ENCODE measurements at places on chromosomes 6 and 20. TPM values are rescaled to one million over a fixed set of nuclear protein-coding genes. Genes with fewer than 3 reads are reported as not detected.

DNA sequence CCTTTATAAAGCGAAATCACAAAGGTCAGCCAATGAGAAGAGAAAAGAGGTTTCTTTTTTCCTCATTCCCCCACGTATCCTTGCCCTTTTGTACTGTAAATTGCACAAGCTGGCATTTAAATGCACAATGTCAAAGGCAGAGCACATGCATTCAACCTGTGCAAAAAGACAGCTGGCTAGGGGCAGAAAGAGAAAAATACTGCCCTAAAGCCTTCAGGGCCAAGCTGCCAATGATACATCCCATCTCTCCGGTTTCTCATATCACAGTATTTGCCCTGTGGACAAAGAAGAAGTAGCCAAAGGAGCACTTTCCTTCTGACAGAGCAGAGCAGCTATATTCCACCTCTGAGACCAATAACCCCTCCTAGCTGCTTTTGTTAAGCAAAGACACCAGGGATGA is 219.2 kb downstream of the TRDN start:
- no peaks in the 10 kb centered on the region for H3K36me3 ChIP-seq
- no peak overlapping the region for H3K4me3 ChIP-seq
- H3K27me3 ChIP-seq, result peaks cover 17% of the 10 kb centered on the region

- no peaks in the 10 kb centered on the region for H3K27me3 ChIP-seq
- no peak overlapping the region for H3K27ac ChIP-seq
- no peaks in the 10 kb centered on the region for H3K4me1 ChIP-seq
- peaks cover 15% of the 10 kb centered on the region for H3K36me3 ChIP-seq
- no peak overlapping the region for H3K4me3 ChIP-seq
Observed at GRCh38 chr6:43334466-43335095, 26.0 kb upstream of the CRIP3 start.

GRCh38 chr20:50980071-50980681 is 21.6 kb downstream of the MOCS3 start:
- H3K27me3 ChIP-seq, result no peaks in the 10 kb centered on the region
- no peak overlapping the region for H3K4me3 ChIP-seq
- H3K4me1 ChIP-seq, result peaks cover 40% of the 10 kb centered on the region
- no peak for DNase-seq
- H3K27ac ChIP-seq, result peak overlapping the region; percentile 94

DNA sequence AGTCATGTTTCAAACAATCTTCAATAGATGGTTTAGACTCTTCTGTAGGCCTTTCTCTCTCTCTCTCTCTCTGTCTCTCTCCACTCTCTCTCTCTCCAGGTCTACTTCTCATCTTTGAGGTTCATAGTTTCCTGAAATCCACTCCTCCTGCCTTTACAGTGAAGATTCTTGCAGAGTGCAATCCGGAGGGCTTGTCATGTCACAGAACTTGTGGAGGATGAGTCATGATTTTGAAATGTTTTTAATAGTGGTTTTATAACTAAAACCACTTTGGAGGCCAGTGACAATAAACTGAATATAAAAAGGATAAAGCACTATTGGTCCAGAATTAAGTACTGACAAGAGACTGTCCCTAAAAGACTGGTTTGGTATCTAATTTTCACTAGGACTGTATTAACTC is 156.3 kb downstream of the KIF6 start:
- no peaks in the 10 kb centered on the region for H3K27me3 ChIP-seq
- no peak for DNase-seq
- peaks cover 64% of the 10 kb centered on the region for H3K4me1 ChIP-seq

GRCh38 chr20:45934046-45934585 is 367 bp upstream of the PCIF1 start:
- H3K36me3 ChIP-seq, result peaks cover 14% of the 10 kb centered on the region
- H3K4me3 ChIP-seq, result peak overlapping the region; percentile 93
- peak overlapping the region; percentile 96 for H3K27ac ChIP-seq
- no peak for DNase-seq
- peaks cover 13% of the 10 kb centered on the region for H3K4me1 ChIP-seq
- H3K27me3 ChIP-seq, result no peaks in the 10 kb centered on the region

DNA sequence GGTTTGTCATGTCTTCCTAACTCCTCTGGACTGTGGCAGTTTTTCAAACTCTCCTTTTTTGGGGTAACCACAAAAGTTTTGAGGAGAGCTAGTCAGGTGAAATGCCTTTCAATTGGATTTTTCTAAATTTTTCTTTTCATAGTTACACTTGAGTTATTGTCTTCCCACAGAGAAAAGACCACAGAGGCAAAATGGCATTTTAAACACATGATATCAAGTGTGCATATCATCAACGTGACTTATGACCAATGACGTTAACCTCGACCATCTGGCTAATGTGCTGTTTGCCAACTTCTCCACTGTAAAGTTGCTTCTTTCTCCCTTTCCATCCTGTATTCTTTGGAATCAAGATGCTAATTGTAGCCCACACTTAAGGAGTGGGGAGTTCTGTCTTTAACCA is 41.3 kb upstream of the SNAP25 start:
- no peak for DNase-seq
- H3K27ac ChIP-seq, result no peak overlapping the region
- peaks cover 24% of the 10 kb centered on the region for H3K27me3 ChIP-seq
- no peak overlapping the region for H3K4me3 ChIP-seq

GRCh38 chr6:133326584-133326983 is 85.4 kb downstream of the EYA4 start:
- H3K4me3 ChIP-seq, result no peak overlapping the region
- peaks cover 3% of the 10 kb centered on the region for H3K36me3 ChIP-seq
- H3K27ac ChIP-seq, result no peak overlapping the region
- H3K4me1 ChIP-seq, result peaks cover 16% of the 10 kb centered on the region
- no peaks in the 10 kb centered on the region for H3K27me3 ChIP-seq

DNA sequence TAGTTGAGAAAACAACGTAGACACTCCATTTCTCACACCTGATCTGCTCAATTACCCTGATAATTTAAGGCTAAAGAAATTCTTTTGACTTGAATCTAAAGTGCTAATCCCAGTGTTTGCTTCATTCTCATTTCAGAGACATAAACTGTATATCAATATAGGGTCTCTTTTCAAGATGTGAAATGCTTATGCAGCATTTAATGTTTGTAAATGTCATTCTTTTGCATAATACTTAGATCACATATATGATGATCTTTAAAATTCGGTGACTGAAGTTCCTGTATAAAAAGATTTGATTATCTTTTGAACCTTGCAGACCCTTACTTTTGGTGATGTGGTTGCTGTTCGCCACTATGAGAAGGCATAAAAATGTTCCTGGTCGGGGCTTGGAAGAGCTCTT is 3.9 kb downstream of the FABP7 start:
- H3K4me3 ChIP-seq, result no peak overlapping the region
- peaks cover 17% of the 10 kb centered on the region for H3K27me3 ChIP-seq
- peaks cover 10% of the 10 kb centered on the region for H3K4me1 ChIP-seq
- no peak for DNase-seq
- H3K36me3 ChIP-seq, result peaks cover 1% of the 10 kb centered on the region
- H3K27ac ChIP-seq, result no peak overlapping the region

DNA sequence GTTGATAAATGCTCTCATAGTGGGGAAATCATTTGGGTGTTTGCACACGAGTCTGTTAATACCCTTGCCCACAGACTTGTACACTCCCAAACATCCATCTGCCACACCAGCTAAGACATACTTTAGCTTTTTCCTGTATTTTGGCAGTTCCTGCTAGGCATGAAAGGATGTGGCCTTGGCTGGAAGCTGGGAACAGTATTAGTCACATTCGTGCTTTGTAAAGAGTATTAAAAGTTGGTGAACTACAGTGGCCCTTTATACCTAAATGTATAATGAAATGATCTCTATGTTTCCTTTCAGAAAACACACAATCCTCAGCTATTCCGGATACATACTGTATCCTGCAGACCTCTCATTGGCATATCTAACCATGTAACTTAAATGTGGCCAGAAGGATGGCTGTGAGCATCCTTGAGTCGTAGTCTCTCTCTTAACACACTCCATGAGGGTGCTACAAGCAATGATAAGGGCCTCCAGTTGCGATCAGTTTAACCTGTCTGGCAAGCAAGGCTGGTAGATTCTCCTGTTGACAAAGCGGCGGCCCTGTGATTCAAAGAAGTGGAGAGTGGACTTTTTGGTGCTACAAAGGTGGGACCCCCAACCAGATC is 1.5 kb downstream of the LEMD2 start:
- peaks cover 14% of the 10 kb centered on the region for H3K36me3 ChIP-seq
- no peak for DNase-seq

DNA sequence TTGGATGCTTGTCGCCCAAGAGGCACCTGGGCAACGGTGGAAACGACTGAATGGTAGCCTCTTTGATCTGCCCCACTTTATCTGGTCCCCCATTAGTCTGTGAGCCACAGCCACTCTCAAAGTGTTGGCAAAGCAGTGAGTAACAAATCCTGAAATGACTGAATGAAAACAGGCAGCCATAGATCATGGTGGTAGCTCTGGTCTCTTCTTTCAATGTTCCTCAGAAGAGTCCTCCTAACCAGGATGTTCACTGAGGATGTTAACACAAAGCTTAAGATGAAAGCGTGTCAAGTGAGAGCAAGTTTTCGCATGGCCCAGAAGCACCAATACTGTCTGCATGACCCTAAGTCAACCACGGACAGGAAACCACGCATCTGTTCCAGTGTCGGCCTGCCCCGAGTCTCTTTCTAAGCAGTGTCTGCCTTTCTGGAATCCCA is 107.3 kb downstream of the IRF4 start:
- no peak for DNase-seq
- no peak overlapping the region for H3K27ac ChIP-seq
- no peaks in the 10 kb centered on the region for H3K27me3 ChIP-seq

DNA sequence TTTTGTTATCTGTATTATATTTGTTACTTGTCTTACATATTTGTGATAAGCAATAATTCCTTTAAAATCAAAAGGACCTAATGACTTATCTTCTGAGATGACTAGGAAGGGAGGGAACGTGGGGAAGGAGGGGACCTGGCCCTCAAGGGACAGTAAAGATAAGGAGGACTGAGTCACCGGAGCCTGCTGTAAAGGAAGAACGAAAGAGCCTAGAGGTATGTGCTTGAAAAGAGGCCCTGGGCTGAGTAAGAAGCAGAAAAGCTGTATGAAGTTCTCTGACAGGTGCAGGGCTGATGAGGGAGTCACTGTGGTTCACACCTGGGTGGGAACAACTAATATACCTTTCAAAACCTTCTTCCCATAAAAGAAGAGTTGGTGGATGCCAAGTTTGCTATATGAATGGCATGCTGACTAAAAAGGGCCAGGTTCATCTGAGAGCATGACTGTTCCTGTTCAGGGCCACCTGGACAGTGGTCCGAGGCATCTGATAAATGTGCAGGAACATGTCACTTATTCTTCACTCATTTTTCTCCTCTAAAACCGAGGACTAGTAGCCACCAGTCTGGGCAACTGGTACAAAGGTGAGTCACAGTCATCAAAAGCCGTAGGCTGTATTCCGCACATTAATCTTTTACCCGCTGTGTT is 111.3 kb downstream of the TNFAIP3 start:
- no peak overlapping the region for H3K4me3 ChIP-seq
- H3K27me3 ChIP-seq, result peaks cover 5% of the 10 kb centered on the region
- no peak for DNase-seq
- H3K27ac ChIP-seq, result no peak overlapping the region

GRCh38 chr20:2023151-2023550 is 29.3 kb upstream of the PDYN start:
- no peaks in the 10 kb centered on the region for H3K36me3 ChIP-seq
- DNase-seq, result no peak
- H3K4me1 ChIP-seq, result no peaks in the 10 kb centered on the region
- no peak overlapping the region for H3K4me3 ChIP-seq

- no peaks in the 10 kb centered on the region for H3K4me1 ChIP-seq
- H3K27me3 ChIP-seq, result peaks cover 43% of the 10 kb centered on the region
- no peaks in the 10 kb centered on the region for H3K36me3 ChIP-seq
Observed at GRCh38 chr20:48492715-48493070, 335.1 kb downstream of the PREX1 start.

DNA sequence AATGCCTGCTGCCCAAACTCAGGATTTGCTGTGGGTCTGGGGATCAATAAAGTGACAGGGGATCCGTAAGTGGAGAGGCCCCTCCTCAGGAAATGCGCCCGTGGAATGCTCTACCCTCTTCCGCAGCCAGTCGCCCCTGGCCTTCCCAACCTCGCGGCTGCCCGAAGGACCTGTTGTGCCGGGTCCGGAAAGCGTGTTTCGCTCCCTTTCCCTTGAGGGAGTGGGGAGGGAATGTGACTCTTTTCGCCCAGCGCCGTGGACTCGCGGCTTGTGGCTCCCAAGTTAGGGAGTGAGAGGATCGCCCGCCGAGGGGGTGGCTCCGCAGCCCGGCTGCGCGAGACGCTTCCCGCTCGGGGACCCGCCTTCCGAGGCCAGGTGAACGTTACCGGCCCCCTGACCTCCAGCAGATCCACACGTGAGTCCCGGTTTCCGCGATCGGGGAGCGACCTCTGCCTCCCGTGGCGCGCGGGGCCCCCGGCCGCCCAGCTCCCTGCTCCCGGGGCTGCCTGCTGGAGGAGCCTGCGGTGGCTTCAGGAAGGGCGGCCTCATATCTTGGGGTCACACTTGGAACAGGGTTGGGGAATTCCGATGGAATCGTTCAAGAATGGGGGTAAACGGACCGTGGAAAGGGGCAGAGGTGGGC is 666 bp downstream of the TPD52L1 start:
- H3K36me3 ChIP-seq, result peaks cover under 1% of the 10 kb centered on the region
- peak overlapping the region; percentile 91 for H3K4me3 ChIP-seq
- DNase-seq, result no peak

DNA sequence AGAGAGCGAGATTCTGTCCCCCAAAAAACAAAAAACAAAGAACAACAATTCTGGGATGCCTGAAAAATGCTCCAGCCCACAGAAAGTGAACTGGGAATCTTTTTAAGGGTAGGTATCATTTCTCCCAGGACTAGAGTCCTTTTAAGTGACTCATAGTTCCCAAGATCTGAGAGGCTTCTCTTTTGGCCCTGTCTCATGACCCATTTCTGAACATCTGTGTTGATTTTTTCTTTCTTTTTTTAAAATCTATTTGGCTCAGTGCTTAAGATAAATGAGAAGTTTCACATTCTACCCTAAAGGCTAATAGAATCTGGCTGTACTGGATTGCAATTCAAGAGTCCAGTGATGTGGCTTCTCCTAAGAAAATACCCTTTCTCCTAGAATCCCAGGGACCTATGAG is 217.6 kb upstream of the FOXQ1 start:
- no peak for DNase-seq
- H3K36me3 ChIP-seq, result no peaks in the 10 kb centered on the region
- peaks cover 20% of the 10 kb centered on the region for H3K4me1 ChIP-seq
- peak overlapping the region; percentile 84 for H3K27ac ChIP-seq
- H3K27me3 ChIP-seq, result peaks cover 2% of the 10 kb centered on the region

- H3K4me1 ChIP-seq, result no peaks in the 10 kb centered on the region
- no peak for DNase-seq
- peaks cover 9% of the 10 kb centered on the region for H3K27me3 ChIP-seq
- H3K36me3 ChIP-seq, result no peaks in the 10 kb centered on the region
Observed at GRCh38 chr20:22368235-22368634, 216.1 kb downstream of the FOXA2 start.

PTPRK gene
- total RNA-seq, result 69.9 TPM

SAMD5 gene
- total RNA-seq, result 9.2 TPM

CFAP61 gene
- not detected for total RNA-seq

RWDD1 gene
- 38.4 TPM for total RNA-seq

NRN1 gene
- total RNA-seq, result not detected

PTK7 gene
- 293 TPM for total RNA-seq
